Astrocyte of the spinal cord (primary cell): ENCODE measurements at places on chromosomes 6 and 20.

DNA sequence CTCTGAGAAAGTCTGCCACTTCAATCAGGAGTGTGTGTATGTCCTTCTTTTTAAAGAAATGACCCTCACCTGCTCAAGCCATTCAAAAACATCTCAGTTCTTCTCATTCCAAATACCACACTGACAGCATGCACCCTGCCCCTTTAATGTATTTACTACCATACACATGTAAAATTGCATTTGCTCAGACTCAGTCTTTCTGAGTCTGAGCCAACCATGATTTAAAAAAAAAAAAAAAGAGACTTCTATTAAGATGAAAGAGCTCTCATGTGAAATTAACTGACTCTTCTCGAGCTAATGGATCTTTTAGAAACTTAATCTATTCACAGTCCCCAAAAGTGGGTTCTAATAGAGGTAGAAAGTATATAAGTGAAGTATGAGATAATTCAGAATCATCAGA lies 1.4 kb upstream of the FILIP1 start:
- DNase-seq: no peak

- DNase-seq: no peak
Measured at GRCh38 chr6:27407153-27407814, 18.7 kb downstream of the ZNF391 start.

DNA sequence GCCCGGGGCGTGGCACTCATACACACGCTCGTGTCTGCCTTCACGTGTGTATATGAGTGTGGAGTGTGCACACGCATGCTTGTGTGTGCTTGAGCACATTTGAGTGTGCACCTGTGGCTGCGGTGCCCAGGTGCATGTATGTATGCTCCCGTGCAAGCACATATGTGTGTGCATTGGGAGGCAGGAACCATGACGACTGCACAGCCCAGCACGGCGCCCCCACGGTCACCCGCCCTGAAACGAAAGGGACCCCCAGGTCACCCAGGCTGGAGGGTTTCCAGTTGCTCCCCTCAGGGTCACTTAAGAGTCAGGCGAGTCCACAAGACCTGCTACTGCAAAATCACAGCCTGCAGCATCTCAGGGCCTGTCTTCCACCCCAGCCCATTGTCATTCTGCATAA lies 94.7 kb downstream of the YTHDF1 start:
- DNase-seq: no peak

GRCh38 chr20:52457826-52458225 lies 266.2 kb upstream of the ZFP64 start:
- DNase-seq: no peak

GRCh38 chr6:17020889-17021538 lies 80.8 kb upstream of the STMND1 start:
- no peak for DNase-seq

- no peak for DNase-seq
Measured at GRCh38 chr6:131967948-131968347, 16.8 kb upstream of the CCN2 start.

DNA sequence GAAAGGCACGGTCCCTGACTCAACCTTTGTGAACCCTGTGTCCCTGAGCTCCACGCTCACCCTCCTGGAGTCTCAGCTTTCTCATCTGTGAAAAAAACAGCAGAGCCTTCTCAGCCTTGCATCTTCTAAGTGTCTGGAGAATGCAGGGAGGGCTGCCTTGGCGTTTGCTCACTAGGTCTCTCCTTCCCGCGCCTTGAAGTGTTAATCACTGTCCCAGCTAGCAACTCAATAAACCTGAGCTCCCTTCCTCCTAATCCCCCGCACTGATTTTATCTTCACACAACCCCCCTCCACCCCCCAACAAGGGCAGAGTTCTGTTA lies 34.9 kb upstream of the FOXC1 start:
- no peak for DNase-seq

DNA sequence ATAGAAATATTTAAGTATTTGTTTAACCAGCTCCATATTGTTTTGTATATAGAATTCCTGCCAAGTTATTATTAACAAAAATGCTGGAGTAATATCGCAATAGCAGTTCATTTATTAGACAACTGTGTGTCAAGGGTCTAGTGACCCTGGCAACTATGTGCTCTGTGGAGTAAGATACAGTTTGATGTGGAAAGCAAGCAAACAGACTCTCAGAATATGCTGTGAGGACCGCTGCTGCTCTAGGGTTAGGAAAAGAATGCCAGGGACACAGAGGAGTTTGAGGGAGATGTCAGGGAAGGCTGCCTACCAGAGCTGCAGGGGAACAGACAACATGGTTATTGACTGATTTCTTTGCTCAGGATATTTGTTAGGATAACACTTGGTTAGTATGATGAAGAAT lies 71.2 kb downstream of the HIVEP1 start:
- DNase-seq: no peak

DNA sequence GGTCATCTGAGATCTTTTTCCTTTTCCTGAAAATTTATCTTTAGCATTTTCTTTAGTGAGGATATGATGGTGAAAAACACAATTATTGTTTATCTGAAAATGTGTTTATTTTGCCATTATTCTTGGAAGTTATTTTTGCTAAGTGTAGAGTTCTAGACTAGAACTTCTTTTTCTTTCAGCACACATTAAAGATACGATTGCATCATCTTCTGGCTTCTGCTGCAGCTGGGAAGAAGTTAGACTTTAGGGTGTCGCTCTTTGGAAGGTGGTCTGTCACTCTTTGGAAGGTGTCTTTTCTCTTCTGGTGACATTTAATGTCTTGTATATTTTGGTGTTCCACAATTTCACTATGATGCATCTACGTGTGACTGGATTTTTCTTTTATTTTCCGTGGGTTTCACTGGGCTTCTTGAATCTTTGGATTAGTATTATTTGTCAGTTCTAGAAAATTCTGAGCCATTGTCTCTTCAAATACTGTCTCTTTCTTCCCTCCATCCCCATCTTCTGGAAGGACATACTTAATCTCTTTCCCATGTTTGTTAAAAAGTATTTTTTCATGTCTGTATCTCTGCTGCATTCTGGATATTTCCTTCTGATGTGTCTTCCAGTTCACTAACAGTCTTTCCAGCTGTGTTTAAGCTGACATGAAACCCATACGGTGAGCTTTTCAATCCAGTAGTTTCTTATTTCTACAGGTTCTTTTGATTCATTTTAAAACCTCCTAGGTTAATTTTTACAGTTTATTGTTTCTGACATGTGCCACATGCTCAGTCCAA lies 81.0 kb downstream of the AGPAT4 start:
- no peak for DNase-seq

DNA sequence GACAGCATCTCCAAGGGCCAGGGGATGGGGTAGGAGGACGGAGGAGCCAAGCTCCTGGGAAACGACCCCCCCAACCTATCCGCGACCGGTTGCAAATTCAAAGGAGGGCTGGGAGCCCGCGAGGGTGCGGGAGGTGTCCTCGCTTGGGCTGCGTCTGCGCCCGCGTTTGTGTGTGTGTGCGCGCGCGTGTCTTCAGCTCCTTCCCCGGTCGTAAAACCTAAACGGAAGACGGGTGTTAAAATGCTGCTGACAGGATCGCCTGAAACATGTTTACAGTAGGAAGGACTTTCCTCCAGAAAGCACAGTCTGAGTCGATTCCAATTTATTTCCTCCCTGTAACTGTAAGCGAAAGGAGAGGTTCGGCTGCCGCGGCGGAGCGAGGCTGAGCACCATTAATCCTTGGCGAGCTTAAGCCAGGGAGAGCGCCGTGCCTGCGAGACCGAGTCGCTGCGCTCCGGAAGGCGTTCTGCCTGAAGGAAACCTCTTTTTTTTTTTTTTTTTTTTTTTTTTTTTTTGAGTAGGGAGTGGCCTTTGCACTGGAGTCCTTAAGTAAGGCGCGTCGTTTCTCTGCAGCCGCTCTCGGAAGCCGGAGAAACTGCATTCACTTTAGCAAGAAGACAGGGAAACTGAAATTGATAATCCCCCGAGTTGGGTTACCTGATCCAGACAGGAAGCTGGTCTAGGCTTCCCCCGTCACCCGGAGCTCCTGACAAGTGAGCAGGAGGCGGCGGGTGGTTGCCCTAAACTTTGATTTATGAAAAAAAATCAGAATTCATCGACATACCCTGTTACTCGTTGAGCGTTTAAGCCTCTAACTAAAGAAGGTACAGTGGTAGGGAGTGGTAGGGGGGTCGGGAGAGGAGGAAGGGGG lies 4.8 kb upstream of the SOX4 start:
- DNase-seq: peak; percentile 91

DNA sequence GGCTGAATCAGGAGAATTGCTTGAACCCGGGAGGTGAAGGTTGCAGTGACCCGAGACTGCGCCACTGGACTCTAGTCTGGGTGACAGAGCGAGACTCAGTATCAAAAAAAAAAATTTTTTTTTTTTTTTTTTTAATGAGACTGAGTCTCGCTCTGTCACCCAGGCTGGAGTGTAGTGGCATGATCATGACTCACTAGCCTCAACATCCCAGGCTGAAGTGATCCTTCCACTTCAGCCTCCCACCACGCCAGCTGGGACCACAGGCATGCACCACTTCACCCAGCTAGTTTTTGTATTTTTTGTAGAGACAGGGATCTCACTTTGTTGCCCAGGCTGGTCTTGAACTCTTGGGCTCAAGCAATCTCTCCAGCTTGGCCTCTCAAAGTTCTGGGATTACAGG lies 53.3 kb downstream of the MYO6 start:
- DNase-seq: peak; percentile 12

GRCh38 chr6:6811128-6812009 lies 222.8 kb downstream of the LY86 start:
- peak; percentile 69 for DNase-seq

DNA sequence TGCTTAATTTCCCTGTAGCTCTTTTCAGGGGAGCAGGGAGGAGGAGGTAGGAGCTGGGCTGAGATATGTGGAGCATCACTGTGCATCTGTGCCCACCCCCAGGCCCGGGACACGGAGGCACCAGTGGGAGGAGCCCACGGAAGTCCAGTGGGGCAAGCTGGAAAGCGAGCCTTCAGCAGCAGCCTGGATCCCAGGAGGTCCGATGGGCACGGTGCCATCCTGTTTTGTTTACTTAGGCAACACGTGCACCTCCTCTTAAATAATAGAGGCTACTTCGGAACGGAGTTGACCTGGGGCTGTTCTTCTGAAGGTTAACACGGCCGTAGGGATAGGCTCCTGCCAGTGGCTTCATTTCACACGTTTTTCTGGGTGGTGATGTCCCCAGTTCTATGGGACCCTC lies 51.6 kb downstream of the CDH4 start:
- DNase-seq: no peak

DNA sequence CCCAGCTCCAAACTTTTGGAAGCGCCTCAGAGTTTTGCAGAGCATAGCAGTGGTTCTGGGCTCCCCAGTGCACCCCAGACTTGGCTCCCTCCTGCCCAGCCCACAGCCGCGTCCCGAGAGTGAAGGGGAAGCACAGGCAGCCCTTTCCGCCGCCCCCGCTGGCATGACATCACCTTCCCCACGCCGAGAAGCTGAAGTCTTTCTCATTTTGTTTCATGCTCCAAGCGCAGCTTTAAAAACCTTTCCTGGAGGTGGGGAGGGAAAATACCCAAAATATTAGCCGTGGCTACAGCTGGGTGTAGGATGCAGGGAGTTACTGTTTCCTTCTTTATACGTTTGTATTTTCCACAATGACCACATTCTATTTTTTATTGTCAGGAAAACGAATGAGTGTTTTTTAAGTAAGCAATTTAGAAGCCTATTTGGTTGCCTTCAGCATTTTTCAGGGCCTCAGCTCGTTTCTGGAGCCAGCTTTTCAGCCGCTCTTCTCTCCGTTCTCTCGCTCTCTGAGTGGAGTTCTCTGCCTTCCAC lies 72.9 kb downstream of the SNX5 start:
- peak; percentile 66 for DNase-seq

GRCh38 chr6:134316733-134317431 lies 1.0 kb downstream of the SGK1 start:
- DNase-seq: no peak

GRCh38 chr6:170584954-170585498 lies 589 bp upstream of the PDCD2 start:
- no peak for DNase-seq

DNA sequence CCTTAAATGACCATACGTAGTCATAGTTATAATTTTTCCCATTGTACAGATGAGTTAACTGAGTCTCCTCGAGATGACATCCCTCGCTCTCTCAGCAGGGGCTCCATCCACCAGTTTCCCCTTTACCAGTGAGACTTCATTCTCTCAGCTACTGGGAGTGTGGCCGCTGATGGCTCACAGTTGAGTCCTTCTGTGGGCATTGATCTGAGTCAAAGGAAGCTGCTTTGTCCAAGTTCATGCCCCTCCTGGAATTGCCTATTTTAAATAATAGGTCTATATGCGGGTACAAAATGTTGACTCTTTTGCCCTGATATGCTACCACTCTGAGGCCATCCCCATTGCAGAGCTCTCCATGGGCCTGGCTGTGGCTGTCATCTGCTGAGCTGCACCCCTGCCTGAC lies 14.8 kb upstream of the CST1 start:
- no peak for DNase-seq

GRCh38 chr20:8530022-8530421 lies 398.0 kb downstream of the PLCB1 start:
- no peak for DNase-seq

GRCh38 chr6:14455427-14455826 lies 337.9 kb downstream of the CD83 start:
- no peak for DNase-seq

GRCh38 chr6:158729906-158730540 lies 80.2 kb downstream of the SYTL3 start:
- DNase-seq: no peak

- DNase-seq: peak; percentile 37
Measured at GRCh38 chr20:51492167-51493092, 50.1 kb downstream of the NFATC2 start.

DNA sequence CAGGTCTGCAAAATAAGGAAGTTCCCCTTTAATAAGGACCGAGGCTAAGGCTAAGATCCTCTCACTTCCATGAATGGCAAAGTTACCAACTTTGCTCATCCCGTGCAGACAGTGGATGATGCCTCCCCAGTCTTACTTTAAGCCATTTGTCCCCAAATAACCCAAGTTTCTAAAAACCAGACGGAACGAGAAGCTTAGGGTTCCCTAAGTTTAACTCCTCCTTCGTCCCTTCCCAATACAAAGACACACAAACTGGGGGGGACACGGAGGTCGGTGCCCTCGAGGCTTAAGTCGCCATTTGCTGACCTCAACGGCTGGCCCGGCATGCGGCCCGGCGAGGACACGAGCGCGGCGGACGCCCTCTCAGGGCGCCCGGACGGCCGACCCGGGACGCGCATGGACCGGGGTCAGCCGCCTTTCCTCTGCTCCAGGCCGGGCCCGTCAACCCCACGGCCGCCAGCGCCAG lies 527 bp downstream of the FBXO30 start:
- DNase-seq: peak; percentile 64
